ENCODE measurements at places on chromosomes 4 and X. TPM values are rescaled to one million over a fixed set of nuclear protein-coding genes. Genes with fewer than 3 reads are reported as not detected.

EFHC2 gene
- total RNA-seq = not detected

MAGEA1 gene
- total RNA-seq = not detected

CFI gene
- 47.5 TPM for total RNA-seq

CNKSR2 gene
- not detected for total RNA-seq

TLR1 gene
- 1.3 TPM for total RNA-seq

FAM149A gene
- total RNA-seq = 0.47 TPM

PFKFB1 gene
- total RNA-seq = not detected

DDX60 gene
- 29.5 TPM for total RNA-seq

CXorf51A gene
- total RNA-seq = not detected

PNMA3 gene
- total RNA-seq = not detected

AWAT2 gene
- not detected for total RNA-seq

TSPAN7 gene
- total RNA-seq = 2.7 TPM

DRP2 gene
- 0.15 TPM for total RNA-seq

BBS12 gene
- 1.9 TPM for total RNA-seq

PDLIM3 gene
- 35.4 TPM for total RNA-seq

All from mammary microvascular endothelial cell (primary cell).